ENCODE measurements at places on chromosomes 5 and 9. TPM values are rescaled to one million over a fixed set of nuclear protein-coding genes. Genes with fewer than 3 reads are reported as not detected.
A peak's percentile ranks its signal among the peaks of the same experiment; 100 is the strongest.

The EPB41L4A gene
- total RNA-seq: 5.8 TPM

The GRIA1 gene
- total RNA-seq: not detected

The ABLIM3 gene
- total RNA-seq: not detected

The BTNL8 gene
- not detected for total RNA-seq

The FOXD4L4 gene
- total RNA-seq: 0.29 TPM

The IL13 gene
- total RNA-seq: 0.27 TPM

The LRRC26 gene
- 0.31 TPM for total RNA-seq

The SCAI gene
- total RNA-seq: 11.7 TPM

The EFNA5 gene
- total RNA-seq: not detected

The CDH6 gene
- not detected for total RNA-seq

The EPB41L4B gene
- 5.3 TPM for total RNA-seq

The PKD2L2 gene
- not detected for total RNA-seq

The BNC2 gene
- total RNA-seq: not detected

DNA sequence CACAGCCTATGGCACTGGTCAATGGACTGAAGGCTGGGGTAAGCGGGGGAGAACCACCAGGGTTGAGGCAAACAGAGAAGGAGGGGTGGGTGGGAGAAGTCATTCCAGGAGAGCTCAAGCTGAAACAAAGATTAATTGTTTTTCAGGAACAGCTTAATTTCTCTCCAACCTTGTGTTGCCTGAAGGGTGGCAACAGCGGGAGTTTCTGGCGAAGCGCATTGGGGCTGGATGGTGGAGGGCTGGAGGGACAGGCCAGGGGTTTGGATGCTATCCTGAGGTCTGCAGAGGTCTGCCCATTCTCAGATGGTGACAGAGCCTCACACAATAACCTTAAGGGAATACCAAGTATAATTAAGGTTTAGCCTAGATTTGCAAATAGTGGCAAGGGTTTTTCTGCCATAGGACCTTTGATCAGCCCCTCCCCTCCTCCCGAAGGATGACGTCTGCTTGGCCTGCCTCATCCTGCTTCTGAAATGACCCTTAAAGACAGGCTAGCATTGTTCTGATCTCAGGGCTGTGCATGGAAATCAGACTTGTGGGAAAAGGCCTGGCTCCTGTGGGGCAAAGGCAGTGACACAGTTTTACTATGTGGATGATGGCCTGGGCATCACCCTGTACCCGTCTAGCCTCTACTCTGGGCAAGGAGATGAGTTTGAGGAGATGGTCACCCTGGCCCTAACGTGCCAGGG is 32.7 kb downstream of the PSD2 start:
- DNase-seq: no peak

- no peak for DNase-seq
These were observed 120.7 kb upstream of the PCA3 start for GRCh38 chr9:76643399-76644117.

GRCh38 chr5:76402251-76402885 is 717 bp upstream of the IQGAP2 start:
- DNase-seq: peak; percentile 31

GRCh38 chr9:78213712-78214111 is 22.2 kb upstream of the CEP78 start:
- DNase-seq: no peak

- DNase-seq: no peak
These were observed 66.6 kb downstream of the RALGPS1 start for GRCh38 chr9:126981218-126981617.

DNA sequence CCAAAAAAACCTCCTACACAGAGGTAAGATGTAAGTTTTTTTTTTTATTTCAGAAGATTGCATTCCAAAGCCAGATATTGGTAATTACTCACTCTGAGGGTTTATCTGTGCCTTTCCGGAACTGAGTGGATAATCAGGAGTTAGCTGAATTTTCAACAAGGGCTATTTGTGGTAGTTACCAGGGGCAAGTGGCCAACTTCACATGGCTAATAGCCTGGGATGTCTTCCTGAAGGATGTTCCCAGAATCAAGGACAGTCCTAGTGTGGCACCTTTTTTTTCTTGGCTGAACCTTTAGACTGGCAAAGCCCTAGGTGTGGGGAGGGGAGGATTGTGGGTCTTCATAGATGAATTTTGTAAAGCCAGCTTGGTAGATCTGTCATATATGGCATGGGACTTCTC is 7.1 kb downstream of the LARP1 start:
- no peak for DNase-seq

DNA sequence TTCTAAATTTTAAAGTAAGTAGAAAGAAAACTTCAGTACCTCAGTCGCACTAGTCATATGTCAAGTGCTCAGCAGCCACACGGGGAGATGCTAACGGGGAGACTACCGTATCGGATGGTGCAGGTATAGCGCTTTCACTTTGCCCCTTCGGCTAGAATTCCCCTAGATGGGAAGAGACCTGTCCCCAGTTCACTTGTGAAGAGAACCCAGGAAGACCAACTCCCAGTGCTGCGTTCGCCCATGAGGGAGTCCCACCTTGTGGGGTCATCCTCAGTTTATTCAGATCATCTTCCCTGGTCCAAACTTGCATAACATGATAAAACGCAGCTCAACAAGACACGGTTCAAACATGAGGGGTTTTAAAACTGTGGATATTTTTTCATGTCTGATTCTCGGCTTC is 87.3 kb downstream of the LHFPL2 start:
- no peak for DNase-seq

- DNase-seq: no peak
These were observed 100.1 kb downstream of the KCNIP1 start for GRCh38 chr5:170603578-170604565.

- no peak for DNase-seq
These were observed 49.3 kb downstream of the ZFAND5 start for GRCh38 chr9:72315510-72316311.

DNA sequence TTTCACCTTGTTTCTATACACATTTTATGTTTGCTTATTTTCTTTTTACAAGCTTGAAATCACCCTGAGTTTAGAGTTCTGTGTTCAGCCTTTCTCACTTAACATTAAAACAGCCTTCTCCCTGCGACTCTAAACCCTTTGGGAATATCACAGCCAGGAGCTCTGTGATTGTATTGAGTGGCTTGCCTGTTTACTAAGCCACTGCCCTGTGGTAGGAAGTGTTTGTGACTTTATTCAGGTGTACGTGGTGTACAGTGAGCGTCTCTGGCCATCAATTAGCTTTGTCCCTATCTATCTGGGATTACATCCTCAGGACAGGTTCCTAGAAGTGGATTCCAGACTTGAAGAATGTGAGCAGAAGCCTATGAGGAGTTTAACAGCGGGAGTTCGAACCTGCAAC is 11.0 kb upstream of the NEURL1B start:
- no peak for DNase-seq

DNA sequence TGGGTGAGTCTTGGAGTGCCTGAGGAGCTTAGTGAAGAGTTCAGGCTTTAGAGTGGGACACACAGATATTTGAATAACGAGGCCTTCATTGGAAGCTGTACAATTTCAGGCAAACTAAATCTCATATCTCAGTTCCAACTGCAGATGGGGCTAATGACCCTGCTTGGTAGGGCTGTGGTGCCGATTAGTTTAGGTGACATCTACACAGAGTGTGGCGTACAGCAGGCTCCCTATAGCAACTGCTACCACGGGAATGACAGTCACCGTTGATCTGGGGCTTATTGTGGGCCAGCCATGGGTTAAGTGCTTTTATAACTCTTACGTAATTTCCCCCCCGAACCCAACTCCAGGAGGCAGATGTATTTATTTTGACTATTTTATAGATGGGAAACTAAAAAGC is 70.8 kb downstream of the FAT2 start:
- no peak for DNase-seq

- DNase-seq: no peak
These were observed 36.2 kb downstream of the FBXL17 start for GRCh38 chr5:108345541-108346171.

- no peak for DNase-seq
These were observed 81.9 kb downstream of the EBF1 start for GRCh38 chr5:159017786-159018185.

GRCh38 chr9:16871336-16872151 is 1.1 kb upstream of the BNC2 start:
- no peak for DNase-seq

DNA sequence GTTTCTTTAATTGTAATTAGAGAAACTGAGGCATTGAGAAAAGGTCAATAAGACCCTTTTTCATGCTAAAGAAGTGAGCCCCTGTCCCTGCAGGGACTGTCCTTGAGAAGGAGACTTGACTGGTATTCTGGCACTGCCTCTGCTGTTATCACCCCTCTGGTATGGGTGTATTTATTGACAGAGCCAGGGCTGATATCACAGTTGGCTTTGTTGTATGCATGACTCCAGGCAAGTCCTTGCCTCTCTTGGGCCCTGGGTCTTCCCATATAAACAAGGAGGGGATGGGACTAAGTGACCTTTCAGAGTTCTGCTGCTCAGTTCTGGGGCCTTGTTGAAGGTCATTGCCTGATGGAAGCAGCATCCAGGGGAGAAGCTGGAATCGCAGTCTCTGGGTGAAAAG is 71.8 kb upstream of the PPARGC1B start:
- DNase-seq: no peak

GRCh38 chr5:159031513-159031912 is 68.2 kb downstream of the EBF1 start:
- DNase-seq: no peak

- DNase-seq: no peak
These were observed 12.5 kb upstream of the SYNPO start for GRCh38 chr5:150627731-150628545.

GRCh38 chr5:178573216-178573615 is 17.0 kb downstream of the COL23A1 start:
- DNase-seq: no peak

DNA sequence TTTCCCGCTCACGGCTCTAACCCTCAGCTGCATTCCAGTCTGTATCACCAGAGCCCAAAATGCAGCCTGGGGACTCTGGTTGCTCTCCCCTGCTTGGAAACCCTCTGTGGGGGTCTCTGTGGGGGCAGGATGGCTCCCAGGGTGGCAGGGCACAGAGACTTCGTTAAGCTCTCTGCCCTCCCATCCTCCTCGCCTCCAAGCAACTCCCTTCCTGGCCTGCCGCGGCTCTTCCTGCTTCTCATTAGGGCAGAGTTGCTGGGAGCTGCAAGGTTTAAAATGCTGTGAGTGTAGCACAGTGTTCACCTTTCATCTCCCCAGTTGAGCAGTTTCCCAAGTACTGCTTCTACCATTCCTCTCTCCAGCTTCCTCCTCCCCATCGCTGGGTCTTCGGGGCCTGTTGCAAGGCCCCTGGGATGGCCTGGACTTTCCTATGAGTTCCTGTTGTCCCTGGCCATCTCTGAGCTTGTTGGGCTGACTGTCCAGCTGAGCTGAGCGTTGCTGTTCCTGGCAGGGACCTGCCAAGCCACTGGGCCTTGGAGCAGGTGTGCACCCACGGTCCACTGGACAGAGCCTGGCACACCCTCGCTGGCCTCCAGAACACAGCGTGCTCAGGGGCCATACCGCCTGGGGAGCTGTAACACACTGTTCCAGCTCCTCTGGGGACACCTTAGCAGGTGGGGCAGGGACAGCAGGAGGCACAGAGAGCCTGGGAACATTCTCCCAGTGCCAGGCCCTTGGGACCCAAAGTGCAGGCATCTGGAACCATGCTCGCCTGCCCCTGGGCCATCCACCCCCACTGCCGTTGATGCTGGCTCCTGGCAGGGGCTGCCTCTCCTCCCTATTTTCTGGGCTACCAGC is 188.4 kb downstream of the C9orf50 start:
- no peak for DNase-seq

DNA sequence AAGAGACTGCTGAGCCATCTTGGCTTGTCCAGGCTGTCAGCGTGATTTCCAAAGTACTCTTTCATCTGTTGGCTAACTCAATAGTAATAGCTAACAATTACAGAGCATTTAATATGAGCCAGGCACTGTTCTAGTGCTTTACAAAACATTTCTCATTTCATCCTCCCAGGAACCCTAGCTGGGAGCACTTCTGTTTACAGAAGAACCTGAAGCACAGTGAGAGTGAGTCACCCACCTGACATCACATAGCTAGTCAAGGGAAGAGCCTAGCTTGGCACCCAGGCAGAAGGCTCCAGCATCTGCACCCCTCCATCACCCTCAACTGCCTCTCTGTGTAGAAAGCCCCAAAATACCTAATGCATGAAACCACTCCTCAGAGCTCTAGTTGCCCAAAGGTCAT is 57.5 kb upstream of the IQGAP2 start:
- DNase-seq: no peak

- DNase-seq: no peak
These were observed 15.8 kb downstream of the TLN1 start for GRCh38 chr9:35716230-35716629.

DNA sequence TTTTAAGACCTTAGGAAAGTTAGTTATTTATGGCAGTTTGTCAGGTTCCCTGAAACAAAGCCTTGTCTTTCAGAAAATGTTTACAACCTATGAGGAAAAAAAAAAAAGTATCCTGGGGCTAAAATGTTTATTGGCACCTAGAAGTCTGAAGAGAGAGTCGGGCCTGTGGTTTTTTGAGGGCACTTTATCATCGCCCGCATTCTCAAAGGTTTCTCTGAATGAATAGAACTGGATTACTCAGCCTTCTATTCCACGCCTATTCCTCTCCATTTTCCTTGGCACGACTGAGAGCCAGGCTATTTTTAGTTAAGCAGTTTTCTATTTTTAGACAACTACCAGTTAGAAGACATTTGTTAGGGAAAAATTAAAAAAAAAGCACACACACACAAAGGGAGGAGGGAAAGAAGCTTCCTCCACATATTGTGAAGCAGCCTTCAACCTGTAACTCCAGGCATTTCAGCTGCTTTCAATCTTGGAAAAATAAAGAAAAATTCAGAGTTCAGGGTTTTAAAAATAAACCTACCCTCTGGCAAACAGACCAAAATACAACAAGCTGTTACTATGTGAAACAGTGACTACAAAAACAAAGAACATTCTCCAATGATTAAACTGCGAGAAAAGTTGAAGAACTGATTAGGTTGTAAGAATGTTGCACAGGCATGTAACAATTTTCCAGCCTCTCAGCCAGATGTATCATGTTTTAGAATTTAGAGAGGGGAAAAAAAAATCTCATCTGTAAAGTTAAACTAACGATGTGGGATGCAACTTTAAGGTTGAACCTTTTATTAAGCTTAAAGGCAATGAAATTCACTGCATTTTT is 97.0 kb downstream of the MEF2C start:
- no peak for DNase-seq

- no peak for DNase-seq
These were observed 37.2 kb downstream of the FAXDC2 start for GRCh38 chr5:154813158-154813557.

DNA sequence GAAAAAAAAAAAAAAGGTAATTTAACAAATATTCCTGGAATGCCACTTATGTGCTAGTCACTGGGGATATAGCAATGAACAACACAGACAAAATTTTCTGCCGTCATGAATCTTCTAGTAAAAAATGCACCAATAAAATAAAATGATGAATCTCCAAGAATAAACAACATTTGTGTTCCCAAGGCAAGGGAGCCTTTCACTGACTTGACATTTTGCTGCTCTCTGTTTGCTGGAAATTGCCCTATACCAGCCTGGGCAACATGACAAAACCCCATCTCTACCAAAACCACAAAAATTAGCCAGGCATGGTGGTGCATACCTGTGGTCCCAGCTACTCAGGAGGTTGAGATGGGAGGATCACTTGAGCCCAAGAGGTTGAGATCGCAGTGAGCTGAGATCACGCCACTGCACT is 64.5 kb upstream of the ERBIN start:
- DNase-seq: no peak

Measured in activated B cell treated with CpG ODN at 0.5 μM for 24 hours (primary cell).